ENCODE measurements at places on chromosomes 7 and 10.

- DNase-seq, result no peak
Observed at GRCh38 chr7:142250705-142251104, 7.2 kb downstream of the PRSS58 start.

DNA sequence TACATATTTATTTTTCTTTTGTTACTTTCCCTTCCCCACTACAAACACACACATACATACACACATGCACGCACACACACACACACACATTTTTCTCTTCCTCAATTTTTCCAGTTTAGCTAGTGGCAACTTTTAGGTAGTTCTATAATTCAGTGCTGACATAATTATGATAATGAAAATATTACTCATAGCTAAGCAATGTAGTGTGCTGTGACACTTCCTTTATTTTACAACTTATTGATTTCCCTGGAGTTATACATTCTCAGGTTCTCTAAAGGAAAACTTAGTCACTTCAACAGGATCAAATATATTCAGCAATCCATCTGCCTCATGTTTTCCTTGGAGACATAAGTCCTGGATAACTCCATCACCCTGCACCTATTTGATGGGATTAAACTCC is 151.6 kb downstream of the CACNA2D1 start:
- no peak for DNase-seq

GRCh38 chr10:81865581-81865980 is 9.4 kb upstream of the NRG3 start:
- DNase-seq, result no peak

GRCh38 chr7:117665368-117665767 is 185.5 kb downstream of the CFTR start:
- no peak for DNase-seq

- no peak for DNase-seq
Observed at GRCh38 chr7:45661302-45661995, 87.3 kb downstream of the ADCY1 start.

GRCh38 chr7:92044940-92045339 is 89.3 kb downstream of the CYP51A1 start:
- no peak for DNase-seq

GRCh38 chr7:132337450-132338080 is 238.7 kb downstream of the PLXNA4 start:
- no peak for DNase-seq

- no peak for DNase-seq
Observed at GRCh38 chr7:44375236-44375699, 49.9 kb upstream of the CAMK2B start.

- no peak for DNase-seq
Observed at GRCh38 chr10:13188593-13188992, 27.2 kb downstream of the MCM10 start.

GRCh38 chr7:22718200-22718711 is 8.7 kb upstream of the IL6 start:
- no peak for DNase-seq

GRCh38 chr10:11517150-11517549 is 94.3 kb downstream of the USP6NL start:
- DNase-seq, result no peak

DNA sequence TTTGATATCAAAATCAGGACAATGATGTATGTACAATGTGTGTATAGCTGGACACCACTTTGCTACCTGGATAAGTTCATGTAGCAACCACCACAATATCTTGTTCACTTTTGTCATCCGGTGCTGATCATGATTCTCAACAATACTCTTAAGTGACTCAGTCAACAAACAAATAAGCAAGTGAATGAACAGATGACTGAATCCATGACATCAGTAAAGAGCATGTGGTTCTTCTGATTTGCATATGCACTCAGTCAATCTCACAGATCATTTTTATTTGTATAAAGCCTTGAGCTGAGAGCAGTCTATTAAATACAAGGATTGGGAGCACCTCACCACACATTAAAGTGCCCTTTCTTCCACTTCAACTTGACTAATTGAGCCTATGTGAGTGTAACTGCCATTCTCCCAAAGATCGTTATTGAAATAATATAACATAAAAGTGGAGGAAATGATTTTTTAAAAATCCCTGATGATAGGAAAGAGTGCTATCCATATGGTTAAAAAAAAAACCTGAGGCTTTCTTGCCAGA is 69.5 kb downstream of the NPSR1 start:
- no peak for DNase-seq

GRCh38 chr7:131653418-131654248 is 97.2 kb upstream of the PODXL start:
- DNase-seq, result no peak

DNA sequence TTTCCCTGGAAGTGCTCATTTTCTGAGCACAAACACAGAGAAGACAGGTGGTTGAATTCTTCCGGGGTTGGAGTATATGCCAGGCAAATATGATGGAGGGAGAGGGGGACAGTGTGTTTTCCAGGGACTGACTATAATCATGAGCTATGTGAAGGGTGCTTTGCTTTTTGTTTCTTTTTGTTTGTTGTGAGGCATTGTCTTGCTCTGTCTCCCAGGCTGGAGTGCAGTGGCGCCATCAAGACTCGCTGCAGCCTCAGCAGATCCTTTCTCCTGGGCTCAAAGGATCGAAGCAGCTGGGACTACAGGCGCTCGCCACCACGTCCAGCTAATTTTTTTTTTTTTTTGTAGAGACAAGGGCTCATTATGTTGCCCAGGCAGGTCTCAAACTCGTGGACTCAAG is 47.3 kb upstream of the CPN1 start:
- DNase-seq, result no peak

DNA sequence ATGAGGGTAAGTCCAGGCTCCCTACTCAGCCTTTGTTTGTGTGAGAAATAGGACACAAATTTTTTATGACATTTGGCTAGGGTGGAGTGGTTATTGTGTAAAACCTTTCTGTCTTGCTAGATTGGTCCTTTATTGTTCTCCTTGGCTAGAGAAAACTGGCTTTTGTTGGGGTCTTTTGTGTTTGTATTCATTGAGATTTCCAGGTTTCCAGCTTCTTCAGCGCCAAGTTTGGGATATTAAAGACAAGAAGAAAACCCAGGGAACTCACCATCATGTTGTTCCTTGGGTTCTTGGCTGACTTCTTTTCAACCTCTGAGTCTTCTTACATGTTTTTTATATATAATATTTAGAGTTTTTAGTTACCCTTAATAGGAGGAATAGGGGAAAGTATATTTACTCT is 310.0 kb downstream of the HPSE2 start:
- no peak for DNase-seq
